ENCODE measurements at places on chromosomes 7 and 10. TPM values are rescaled to one million over a fixed set of nuclear protein-coding genes. Genes with fewer than 3 reads are reported as not detected.

GRCh38 chr7:265998-266850 lies 23.7 kb upstream of the FOXL3 start:
- DNase-seq, result no peak
- H3K4me1 ChIP-seq, result no peaks in the 10 kb centered on the region
- peaks cover 14% of the 10 kb centered on the region for H3K27me3 ChIP-seq
- H3K36me3 ChIP-seq, result peaks cover 8% of the 10 kb centered on the region
- no peak overlapping the region for H3K4me3 ChIP-seq

AKR1C4 gene
- total RNA-seq, result not detected

DNA sequence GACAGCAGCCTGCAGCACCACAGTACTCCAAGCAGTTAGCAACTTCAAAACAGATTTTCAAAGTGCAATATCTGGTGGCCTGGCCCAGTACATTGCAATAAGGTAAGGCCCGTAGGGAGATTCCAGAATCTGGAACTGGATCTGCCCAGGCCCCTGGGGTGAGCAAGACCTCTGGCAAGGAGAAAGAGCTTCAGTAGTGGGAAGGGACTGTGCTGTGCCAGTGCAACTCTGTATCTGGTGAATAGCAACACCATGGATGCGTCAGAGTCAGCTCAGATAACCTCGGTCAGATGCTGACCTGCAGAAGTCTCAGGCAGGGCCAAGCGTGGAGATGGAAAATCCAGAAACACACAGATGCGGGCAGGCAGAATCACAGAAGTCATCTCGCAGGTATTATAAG lies 30.3 kb downstream of the ELMO1 start:
- peaks cover 12% of the 10 kb centered on the region for H3K4me1 ChIP-seq
- H3K36me3 ChIP-seq, result no peaks in the 10 kb centered on the region
- no peak overlapping the region for H3K27ac ChIP-seq
- no peak for DNase-seq

MAGI2 gene
- 0.07 TPM for total RNA-seq

DNA sequence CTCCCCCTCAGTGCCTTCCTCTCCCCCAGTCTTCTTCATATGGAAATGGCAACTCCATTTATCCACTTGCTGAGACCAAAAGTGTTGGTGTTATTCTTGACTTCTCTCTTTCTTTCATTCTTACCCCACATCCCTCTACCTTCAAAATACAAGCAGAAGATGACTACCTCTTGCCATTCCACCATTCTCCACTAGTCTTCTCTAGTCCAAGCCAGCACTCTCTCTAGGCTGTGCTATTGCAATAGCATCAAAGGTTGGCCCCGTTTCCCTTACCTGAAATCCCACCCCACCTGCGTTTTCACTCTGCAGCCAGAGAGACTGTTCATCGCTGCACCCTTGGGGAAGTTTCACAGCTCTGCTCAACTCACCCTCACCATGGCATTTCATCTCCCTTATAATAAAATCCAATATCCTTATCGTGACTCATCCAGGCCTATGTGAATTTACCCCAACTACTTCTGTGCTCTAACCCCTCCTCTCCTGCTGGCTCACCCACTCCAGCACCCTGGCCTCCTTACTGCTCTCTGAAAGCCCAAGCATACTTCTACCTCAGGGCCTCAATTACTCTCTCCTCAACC lies 109.1 kb downstream of the LSM5 start:
- no peak overlapping the region for H3K4me3 ChIP-seq
- no peaks in the 10 kb centered on the region for H3K36me3 ChIP-seq
- peaks cover 44% of the 10 kb centered on the region for H3K27me3 ChIP-seq
- H3K27ac ChIP-seq, result no peak overlapping the region

All from MCF 10A (cell line).